ENCODE measurements at places on chromosomes 12 and 14.

- no peak for DNase-seq
Observed at GRCh38 chr12:71312768-71313403, 126.7 kb upstream of the LGR5 start.

DNA sequence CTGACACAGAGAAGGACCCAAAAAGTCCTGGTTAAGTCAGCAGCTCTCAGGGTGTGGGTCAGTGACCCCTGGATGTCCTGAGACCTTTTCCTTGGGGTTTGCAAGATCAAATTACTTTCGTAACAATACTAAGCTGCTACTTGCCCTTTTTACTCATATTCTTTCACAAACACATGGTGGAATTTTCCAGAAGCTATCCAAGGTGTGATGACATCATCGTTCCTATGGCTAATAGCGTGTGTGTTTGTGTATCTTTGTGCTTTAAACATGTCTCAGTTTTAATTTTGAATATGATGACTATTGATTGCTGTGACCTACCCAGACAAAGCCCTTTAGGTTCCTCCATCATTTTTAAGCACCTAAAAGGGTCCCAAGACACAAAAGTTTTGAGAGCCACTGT is 176.2 kb downstream of the PHETA1 start:
- DNase-seq = no peak

- DNase-seq = no peak
Observed at GRCh38 chr12:20527417-20528163, 159.3 kb downstream of the PDE3A start.

DNA sequence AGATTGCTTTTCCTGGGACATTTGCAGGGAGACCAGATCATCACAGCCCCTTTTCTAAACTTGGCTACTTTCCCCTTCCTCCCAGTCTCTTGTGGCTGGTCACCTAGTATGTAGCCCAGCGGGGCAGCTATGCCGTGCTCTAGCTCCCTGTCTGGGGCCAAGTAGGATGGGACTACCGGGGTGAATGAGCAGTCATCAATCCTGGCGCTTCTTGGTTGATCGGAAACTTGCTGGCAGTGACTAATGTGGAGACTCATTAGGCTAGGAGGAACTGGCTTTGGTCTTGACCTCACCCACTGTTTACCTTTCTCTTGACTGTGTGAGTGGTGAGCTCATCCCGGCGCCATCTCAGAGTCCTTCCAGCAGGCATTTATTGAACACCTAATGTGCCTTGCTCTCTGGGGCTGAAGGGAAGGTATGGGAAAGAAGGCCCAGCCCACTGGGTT is 15.9 kb downstream of the PLEKHG3 start:
- DNase-seq = no peak

DNA sequence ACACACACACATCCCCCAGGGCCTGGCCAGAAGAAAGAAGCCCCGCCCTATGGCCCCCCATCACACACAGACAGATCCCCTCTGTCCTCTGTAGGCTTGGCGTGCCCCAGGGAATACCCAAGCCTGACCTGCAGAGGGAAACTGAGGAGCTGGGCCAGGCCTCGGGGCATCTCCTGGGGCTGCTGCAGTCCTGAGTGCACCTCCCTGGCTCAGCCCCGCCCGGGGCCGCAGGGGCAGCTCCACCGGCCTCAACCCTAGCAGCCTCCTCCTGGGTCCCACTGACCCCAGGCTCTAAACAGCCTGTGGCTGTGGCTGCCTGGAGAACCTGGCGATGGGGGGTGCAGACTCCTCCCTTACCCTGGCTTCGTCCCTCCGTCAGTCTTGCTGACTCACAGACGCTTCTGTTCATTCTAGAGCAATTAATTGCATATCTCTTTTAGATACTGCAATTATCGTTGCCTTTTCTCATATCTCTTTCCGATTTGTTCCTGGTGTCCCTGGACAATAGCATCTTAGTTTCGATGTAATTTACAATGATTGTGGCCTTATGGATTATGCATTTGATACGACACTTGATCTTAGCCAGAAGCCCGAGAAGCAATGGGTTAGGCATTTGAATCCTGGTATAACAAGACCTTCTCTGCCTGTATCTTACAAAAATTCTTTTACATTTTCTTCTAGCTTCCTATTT is 45.8 kb upstream of the EIF5 start:
- DNase-seq = no peak

- DNase-seq = no peak
Observed at GRCh38 chr12:130559806-130560205, 156.3 kb downstream of the RIMBP2 start.

DNA sequence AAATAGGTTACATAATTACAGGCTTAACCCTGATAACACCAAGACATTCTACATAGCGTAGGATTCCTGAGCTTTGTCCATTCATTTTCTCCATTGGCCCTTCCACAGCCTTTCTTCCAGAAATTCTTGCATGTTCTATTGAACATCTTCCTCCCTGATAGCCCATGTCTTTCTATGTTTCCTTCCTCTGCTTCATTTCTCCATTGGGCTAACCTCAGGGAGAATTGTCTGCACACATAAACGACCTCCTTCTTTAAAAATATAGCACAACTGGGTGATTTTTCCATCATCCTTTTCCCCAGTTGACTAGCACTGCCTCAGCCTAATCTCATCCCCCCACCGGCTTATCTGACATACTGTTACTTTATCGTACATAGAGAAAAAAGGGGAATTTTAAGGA is 11.2 kb downstream of the DIO2 start:
- DNase-seq = no peak

DNA sequence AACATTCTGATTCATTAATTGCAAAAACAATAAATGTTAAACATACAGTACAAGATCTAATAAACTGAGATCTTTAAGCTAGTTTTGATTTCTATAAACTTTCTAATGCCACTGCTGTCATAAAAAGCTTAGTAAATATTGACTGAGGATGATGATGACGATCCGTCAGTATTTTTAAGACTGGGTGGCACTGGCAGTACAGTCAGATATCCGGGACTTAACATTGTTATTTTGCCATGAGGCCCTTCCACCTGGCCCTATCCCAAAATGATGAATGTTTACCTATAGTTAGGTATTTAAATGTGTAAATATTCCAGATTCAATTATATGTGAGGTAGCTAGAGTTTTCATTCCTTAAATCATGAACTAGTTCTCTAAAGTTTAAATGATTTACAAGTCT is 158.5 kb downstream of the FOXA1 start:
- DNase-seq = no peak

Data from NCI-H2107 (cell line).